NCI-H2081 (cell line): ENCODE measurements at places on chromosomes 7 and 10.
A peak's percentile ranks its signal among the peaks of the same experiment; 100 is the strongest.

DNA sequence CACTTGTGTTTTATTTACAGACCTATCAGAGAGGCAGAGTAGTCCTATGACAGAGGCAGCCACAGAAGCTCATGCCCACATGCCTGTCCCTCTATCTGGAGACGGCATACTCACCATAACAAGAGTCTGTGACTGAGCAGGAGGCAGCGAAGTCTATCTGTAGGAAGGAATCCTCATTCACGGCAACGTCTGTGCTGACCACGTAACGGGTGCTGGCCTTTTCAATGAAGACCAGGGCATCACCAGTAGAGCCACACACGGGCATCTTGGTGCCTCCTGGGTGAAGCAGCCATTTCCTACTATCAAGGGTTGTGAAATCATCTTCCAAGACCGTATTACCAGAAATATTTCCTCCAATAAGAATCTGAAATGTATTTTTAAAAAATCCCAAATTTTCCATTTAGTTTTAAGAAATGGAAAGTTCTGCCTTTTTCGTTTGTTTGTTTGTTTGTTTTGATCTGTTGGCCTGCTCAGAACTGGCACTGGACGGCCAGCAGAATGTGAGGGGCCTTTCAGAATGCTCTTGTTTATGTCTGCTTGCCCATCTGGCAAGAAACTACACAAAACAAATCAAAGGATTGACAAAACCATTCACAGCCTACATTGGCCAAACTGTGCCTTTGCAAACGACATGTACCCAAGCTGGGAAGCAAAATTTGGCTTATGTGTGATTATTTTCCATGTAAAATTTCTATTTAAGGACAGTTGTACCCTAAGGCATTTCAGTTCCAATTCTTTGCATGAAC, 93.1 kb upstream of the SLC26A5 start:
- DNase-seq: no peak

- DNase-seq: no peak
Observed at GRCh38 chr7:155594163-155594732, 47.9 kb upstream of the CNPY1 start.

DNA sequence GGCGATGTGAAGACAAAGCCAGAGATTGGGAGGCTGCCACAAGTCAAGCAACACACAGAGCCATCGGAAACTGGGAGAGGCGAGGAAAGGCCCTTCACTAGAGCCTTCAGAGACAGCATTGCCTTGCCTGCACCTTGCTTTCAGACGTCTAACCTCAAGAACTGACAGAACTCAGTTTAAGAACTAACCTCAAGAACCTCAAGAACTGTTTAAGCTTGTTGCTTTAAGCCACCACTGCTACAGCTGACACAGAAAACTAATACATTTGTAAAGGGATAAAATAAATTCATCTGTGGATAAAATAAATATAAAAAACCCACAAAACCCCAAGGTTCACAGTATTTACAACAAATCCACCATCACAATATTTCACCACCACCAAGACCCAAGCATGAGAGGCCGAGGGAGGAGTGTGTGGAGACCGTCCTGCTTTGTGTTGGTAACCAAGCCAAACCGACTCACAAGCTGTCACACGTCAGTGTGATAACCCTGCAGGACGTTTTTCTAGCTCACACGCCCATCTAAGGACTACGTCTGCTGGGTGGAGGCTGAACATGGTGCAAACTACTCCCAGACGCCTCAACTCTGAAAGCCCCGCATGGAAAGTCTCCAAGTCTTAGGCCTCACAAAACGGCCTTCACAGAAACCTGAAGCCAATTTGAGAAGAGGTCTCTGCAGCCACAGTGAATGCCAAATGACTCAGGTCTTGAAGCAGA, 116.8 kb downstream of the ABLIM1 start:
- no peak for DNase-seq

- DNase-seq: peak; percentile 56
Observed at GRCh38 chr7:100545360-100546128, 6.5 kb downstream of the AGFG2 start.

GRCh38 chr10:45470098-45471012, 96.3 kb downstream of the ALOX5 start:
- no peak for DNase-seq

DNA sequence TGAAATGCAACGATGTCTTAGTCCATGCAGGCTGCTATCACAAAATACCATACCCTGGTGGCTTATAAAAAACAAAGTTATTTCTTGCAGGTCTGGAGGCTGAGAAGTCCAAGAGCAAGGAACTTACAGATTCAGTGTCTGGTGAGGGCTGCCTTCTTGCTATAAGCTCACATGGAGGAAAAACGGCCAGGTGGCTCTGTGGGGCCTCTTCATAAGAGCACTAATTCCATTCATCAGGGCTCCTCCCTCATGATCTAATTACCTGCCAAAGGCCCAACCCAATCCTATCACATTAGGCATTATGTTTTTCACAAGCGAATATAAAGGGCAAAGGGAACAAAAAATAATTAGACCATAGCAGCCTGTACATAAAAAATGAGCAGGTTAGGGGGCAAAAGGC, 35.4 kb downstream of the PAPSS2 start:
- DNase-seq: no peak

GRCh38 chr10:69716711-69717560, 84.8 kb upstream of the COL13A1 start:
- DNase-seq: peak; percentile 42

DNA sequence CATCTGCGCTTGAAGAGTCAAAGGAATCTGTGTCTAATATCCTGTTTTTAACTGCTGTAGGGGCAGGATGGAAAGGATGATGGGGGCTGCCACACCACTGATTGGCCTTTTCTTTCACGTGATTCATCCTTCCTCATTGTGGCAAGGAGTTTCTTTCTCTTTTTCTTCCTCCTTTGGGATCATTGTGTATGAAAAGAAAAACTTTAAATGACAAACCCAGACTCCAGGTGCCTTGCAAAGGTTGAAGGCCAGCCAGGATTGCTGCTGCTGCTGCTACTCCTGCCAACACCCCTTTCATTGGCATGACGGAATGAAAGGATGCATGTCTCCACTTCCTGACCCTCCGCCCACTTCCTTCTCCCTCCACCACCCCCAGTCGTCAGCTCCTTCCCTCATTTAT, 6.5 kb upstream of the OIT3 start:
- no peak for DNase-seq

DNA sequence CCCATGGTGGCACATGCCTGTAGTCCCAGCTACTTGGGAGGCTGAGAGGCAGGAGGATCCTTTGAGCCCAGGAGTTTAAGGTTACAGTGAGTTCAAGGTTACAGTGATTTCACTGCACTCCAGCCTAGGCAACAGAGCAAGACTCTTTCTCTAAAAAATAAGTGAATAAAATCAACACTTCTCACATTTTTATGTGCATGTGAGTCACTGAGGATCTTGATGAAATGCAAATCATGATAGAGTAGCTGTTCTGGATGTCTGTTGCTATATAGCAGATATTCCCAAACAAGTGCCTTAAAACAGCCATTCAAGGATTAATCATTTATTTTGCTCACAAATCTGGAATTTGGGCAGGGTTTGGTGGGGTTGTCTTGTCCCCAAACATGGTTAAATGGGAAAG, 62.3 kb upstream of the ARHGAP12 start:
- DNase-seq: no peak

- no peak for DNase-seq
Observed at GRCh38 chr10:130578532-130579289, 442.5 kb downstream of the GLRX3 start.

DNA sequence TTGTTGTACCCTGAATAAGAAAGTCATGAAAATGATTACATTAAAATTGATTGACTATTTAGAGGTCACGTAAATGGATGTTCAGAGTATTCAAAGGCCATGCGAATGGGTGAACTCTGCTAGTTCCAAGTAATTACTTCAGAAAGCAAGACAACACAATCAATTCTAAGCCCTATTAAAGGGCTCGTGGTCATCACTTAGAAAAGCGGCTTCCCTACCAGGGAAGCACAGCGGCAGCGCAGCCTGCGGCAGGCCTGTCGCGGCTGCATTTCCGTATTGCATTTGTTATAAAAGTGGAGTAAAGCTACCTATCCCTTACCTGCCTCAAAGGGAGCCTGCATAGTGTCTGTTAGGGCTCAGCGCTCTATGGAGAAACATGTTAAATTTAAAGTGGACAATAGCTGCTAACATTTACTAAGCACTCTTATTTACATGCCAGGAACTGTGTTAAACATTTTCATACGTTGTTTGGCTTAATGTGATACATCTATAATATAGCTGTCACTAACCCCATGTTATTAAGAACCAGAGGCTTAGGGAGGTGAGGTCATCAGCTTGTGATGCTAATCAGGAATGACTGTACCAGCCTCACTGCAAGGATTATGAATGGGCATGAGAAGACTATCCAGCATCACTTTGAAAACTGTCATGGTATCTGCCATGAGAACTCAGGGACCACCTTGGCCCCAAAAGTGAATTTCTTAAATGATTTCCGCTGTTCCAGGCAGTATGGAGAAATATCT, 187.5 kb downstream of the CELF2 start:
- no peak for DNase-seq

GRCh38 chr7:20157456-20157855, 59.7 kb downstream of the MACC1 start:
- DNase-seq: no peak

GRCh38 chr10:43162604-43163003, 24.4 kb downstream of the CSGALNACT2 start:
- DNase-seq: no peak

DNA sequence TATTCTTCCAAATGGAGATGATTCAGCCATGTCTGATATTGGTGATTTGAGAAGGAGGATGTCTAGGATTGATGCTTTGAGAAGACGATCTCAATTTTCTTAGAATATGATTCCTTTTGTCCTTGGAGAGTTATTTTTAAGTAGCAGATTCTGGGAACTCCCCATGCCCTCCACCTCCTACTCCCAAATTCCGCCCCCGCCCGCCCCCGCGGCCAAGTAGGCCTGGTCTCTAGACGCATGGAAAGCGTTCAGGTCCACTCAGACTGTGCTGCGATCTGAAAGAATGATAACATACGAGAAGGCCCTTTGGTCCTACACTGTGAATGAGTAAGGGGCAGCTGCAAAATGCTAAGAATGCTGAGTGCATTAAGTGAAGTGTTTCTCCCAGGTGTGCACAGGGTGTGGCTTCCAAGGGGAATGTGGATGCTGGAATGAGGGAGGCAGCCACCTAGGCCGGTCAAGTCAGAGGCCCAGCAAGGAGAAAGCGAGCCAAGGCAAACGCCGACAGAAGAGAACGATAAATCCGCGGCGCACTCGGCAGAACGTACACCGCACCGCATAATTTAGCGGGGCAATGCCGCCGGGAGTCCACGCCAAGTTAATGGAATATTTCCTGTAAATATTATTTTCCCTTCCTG, 142.3 kb downstream of the PRPF18 start:
- no peak for DNase-seq

- DNase-seq: no peak
Observed at GRCh38 chr10:112716924-112717413, 233.1 kb upstream of the TCF7L2 start.

- no peak for DNase-seq
Observed at GRCh38 chr7:120615703-120616102, 242.2 kb downstream of the TSPAN12 start.

DNA sequence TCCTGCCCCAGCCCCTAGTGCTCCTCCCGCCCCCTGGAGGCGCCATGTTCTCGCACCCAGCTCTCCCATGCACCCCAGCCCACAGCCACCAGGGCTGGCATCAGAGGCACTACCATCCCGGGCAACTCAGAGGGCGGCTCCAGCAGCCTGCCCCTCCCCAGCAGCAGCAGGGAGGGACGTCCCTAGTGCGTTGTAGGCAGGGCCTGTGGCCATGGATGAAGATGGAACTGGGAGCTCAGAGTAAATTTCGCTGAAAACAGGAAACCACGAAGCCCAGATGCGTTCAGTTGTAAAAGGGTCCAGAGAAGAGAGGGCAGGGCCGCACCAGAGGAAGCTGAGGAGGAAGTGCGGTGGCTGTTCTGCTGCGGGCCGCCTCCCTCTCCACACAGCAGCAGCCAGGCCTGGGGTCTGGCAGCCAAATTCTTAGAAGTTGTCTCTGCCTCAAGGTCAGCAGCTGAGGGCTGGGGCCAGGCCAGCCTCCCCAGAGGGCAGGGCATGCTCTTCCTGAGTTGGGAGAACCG, 24.6 kb downstream of the VSIR start:
- DNase-seq: no peak

- no peak for DNase-seq
Observed at GRCh38 chr10:35639021-35639727, 2.9 kb downstream of the FZD8 start.

DNA sequence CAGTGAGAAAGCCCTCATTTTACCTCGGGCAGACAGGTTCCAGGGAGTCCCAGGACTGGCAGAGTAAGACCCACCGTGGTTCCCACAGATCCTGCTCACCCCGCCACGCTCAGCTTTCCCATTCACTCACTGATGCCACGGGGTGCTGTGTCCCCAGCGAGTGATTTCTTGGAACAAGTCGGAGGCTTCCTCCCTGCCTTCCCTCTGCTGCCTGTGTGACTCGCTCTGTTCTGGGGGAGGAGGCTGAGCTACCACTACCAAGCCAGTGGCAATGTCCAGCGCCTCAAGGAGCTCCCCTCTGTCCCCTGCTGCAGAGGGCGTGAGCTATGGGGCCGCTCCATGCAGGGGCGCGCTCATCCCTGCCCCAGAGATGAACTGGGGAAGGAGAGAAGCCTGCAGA, 12.6 kb downstream of the IL15RA start:
- DNase-seq: no peak

- DNase-seq: no peak
Observed at GRCh38 chr7:101020444-101020843, 563 bp downstream of the MUC17 start.

DNA sequence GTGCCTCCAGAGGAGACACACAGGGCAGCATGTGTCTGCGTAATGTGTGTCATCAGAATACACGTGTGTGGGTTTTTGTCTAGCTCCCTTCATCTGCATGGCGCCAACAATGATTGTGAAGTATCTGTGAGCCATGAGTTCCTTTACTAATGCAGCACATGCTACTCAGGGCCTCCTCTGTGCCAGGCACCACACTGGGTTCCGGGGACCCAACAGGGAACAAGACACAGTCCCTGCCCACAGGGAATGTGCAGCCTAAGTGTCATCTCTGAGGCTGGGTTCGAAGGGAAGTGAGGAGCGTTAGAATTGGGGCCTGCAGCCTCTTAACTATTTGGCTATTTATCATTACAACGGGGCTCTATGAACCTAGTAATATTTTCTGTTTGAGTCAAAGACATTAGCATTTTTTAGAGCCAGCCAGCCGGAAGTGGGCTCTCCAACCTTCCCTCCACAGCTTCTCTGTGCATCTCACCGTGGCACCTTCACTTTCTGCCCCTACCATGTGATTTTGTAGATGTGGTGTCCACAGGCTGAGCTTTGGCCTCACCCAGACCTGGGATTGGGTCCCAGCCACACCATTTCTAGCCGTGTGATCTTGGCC, 43.9 kb upstream of the SRGN start:
- DNase-seq: no peak
